AG09319 (cell line): ENCODE measurements at places on chromosomes 5 and 9.

DNA sequence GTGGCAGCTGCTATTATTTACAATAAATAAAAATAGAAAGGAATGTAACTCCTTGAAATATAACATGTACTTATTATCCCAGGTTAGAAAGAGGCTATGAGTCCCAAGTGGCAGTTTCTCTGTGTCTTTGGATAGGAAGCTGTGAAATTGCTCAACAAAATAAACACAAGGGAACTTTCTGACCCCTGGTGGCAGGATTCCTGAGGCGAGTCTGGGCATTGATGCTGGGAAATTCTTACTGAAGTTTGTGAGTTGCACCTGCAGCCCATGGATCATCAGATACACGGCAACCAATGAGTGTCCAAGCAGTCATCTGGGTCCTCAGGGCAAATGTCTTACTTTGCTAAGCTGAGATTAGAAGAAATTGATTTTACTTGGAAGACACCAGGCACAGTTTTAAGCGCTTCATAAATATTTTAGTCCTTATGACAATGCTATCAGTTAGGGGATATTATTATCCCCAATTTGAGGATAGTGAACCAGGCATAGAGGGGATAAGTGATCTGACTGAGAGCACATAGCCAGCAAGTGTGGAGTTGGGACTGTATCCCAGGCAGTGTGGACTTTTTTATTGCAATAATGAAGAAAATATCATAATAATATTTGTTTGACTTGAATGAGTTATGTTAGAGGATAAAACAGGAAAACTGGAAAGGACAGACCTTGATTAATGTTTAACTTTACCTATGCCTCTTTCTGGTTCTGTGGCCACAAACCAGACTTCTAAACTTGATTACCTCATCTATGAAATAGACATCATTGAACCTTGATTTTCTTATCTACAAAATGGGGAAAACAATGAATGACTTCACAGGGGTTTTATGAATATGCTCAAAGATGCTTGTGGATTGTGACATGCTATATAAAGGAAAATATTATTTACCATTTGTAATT is 265.5 kb upstream of the ADAMTSL1 start:
- no peak for DNase-seq

DNA sequence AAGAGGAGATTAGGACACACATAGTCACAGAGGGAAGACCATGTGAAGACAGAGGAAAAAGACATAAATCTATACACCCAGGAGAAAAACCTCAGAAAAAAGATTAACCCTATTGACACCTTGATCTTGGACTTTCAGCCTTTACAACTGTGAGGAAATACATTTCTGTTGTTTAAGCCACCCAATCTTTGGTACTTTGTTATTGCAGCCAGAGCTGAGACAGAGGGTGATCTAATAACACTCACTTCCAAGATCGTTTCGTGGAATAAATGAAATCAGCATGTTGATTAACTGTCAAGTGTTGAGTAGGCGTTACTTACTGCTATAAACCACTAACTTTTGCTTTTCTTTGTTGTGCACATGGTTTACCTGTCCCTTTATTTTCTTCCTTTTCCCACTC is 361.2 kb upstream of the RIOK2 start:
- no peak for DNase-seq

GRCh38 chr9:133515615-133516255 is 9.0 kb downstream of the MYMK start:
- no peak for DNase-seq

DNA sequence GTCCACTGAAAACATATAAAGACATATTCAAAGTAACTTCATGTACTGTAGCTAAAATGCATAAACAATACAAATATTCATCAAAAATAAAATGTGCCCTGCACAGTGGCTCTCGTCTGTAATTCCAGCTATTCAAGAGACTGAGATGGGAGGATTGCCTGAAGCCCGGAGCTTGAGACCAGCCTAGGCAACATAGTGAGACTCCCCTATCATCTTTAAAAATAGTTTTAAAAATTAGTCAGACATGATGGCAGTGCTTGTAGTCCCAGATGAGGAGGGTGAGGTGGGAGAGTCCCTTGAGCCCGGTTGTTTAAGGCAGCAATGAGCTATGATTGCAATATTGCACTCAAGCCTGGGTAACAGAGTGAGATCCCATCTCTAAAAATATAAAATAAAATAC is 534.1 kb downstream of the ANXA1 start:
- DNase-seq, result no peak

- no peak for DNase-seq
Measured at GRCh38 chr5:175680020-175680419, 22.1 kb downstream of the HRH2 start.

DNA sequence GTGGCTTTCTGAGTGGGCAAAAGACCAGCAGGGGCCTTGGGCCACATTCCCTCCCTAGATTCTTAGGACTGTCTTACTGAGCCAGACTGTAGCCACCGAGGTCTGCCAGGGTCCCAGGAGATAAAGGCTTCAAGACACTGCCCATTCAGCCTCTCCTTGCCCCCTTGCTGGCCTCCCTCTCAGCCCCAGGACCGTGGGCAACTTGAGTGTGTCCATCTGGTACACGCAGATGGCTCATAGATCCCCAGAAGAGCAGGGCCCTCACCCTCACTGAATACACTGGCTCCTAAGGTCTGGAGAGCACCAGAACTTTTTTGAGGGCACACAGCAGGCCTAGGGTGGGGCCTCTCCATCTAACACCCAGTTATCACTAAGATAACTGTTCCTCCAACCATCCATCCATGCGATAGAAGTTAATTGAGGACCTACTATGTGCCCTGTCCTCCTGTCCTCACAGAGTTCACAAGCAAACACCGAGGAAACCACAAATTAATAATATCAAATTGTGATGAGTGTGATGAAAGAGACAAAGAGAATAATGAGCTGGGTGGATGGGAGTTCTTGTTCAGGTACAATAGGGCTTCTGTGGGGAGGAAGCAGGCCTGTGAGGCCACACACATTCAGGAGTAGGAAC is 4.9 kb upstream of the PDGFRB start:
- no peak for DNase-seq

DNA sequence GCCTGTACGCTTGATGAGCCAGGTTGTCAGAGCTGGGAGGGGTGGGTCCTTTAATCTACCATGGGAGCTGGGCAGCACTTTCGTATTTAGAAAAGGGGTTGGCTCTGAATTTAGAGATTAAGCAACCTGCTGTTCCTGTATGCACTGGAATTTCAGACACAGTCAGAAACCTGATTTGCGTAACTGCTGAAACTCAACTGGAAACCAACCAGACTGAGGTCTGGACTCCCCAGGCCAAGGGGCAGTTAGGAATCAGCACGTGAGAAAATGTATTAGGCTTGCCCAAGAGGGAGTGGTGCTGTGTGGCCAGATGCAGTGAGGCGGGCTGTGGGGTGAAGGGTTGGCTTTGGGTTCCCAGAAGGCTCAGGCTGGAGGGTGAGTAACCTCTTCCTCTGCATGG is 235.0 kb downstream of the GOLPH3 start:
- no peak for DNase-seq

GRCh38 chr9:91832322-91832721 is 117.7 kb downstream of the ROR2 start:
- DNase-seq, result no peak
